Sciatic nerve (tissue), 2 donors: ENCODE measurements at places on chromosomes 7 and 10. TPM values are rescaled to one million over a fixed set of nuclear protein-coding genes. Genes with fewer than 3 reads are reported as not detected.

Gene CXCL12
- total RNA-seq, result 394 TPM

Gene EFCAB10
- not detected for total RNA-seq

Gene NUDCD3
- total RNA-seq, result 101 TPM

Gene TEX36
- not detected for total RNA-seq
